Amygdala (tissue), 56 donors: ENCODE measurements at places on chromosomes 12 and 14.

DNA sequence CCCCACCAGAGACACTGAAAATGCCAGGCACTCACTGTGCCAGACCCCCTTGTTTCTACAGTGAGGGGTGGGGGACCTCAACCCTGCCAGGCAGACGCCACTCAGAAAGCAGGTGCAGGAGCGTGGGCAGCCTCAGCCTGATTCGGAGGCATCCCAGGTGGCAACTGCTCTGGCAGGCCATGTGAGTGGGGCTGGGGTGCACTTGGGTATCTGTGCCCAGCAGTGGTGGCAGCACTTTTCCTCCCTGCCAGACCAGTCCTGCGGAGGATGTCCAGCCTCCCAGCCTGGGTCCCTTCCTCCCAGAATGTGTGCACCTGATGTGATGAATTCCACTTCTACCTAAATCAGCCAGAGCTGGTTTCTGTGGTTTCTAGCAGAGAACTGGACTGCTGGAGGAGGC, 13.4 kb upstream of the TTC7B start:
- DNase-seq, result no peak

GRCh38 chr12:132074216-132074615, 69.9 kb downstream of the DDX51 start:
- DNase-seq, result no peak

DNA sequence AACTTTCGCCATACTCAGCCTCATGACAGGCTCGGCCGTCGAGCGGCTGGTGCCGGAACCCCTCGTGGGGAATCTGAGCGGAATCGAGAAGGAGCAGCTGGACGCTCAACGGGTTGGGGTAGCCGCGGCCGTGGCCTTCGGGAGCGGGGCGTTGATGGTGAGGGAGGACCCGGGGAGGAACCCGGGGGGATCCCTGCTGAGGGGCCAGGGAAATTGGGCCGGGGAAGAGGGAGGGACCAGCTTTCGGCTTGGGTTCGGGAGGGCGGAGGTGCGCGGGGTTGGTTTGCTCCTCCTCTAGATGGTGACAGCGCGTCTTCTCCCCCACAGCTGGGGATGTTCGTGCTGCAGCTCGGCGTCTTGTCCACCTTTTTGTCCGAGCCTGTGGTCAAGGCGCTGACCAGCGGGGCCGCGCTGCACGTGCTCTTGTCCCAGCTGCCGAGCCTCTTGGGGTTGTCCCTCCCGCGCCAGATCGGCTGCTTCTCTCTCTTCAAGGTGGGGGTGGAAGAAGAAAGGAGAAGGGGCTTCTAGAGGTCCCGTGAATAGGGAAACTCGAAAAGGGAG, 9.8 kb downstream of the ARHGEF25 start:
- no peak for DNase-seq

DNA sequence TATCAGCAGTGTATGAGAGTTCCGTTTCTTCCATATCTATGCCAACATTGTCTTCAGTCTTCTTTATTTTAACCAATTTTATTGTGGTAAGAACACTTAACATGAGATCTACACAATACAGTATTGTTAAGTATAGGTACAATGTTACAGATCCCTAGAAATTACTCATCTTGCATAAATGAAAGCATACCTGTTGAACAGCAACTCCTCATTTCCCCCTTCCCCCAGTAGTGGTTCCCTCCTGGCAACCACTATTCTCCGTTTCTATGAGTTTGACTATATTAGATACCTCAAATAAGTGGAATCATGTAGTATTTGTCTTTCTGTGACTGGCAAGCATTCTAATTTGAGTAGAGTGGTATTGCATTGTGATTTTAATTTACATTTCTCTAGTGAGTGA, 150.5 kb downstream of the CRADD start:
- DNase-seq, result no peak

GRCh38 chr14:101301011-101301410, 260.3 kb upstream of the DIO3 start:
- DNase-seq, result no peak

GRCh38 chr12:50246873-50247612, 36.3 kb downstream of the LIMA1 start:
- no peak for DNase-seq

- DNase-seq, result no peak
Observed at GRCh38 chr12:68259318-68259940, 6.0 kb upstream of the IL22 start.

GRCh38 chr14:73717266-73717665, 3.1 kb upstream of the PNMA1 start:
- DNase-seq, result no peak

DNA sequence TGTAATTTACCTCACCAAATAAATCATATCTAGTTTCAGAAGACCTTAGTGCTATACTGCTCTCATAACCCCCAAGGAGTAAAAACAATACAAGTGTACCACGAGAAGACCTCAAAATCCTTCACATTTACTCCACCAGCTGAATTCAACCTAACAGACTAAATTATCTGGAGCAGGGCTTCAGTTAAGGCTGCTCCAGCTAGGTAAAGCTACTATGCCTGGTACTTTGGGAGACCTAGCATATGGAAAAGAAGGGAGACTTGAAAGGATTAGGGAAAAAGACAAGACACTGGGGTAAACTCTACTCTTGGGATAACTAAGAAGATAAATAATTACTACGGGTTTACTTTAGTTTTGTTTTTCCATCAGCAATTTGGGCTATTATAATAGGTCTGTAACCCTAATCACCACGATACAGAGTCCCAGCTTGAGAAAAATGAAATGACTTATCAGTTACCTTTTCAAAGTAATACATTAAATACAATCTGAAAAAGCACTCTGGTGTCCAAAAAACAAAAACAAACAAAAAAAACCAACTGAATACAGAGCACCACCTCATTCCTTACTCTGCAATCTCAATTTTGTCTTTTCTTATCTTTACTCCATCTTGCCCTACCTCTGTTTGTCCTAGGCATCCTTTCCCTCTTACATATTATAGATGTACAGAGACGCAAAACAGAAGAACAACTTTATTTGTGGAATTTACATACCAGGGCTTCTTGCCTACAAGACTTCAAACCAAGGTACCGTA, 2.1 kb downstream of the EML5 start:
- no peak for DNase-seq

DNA sequence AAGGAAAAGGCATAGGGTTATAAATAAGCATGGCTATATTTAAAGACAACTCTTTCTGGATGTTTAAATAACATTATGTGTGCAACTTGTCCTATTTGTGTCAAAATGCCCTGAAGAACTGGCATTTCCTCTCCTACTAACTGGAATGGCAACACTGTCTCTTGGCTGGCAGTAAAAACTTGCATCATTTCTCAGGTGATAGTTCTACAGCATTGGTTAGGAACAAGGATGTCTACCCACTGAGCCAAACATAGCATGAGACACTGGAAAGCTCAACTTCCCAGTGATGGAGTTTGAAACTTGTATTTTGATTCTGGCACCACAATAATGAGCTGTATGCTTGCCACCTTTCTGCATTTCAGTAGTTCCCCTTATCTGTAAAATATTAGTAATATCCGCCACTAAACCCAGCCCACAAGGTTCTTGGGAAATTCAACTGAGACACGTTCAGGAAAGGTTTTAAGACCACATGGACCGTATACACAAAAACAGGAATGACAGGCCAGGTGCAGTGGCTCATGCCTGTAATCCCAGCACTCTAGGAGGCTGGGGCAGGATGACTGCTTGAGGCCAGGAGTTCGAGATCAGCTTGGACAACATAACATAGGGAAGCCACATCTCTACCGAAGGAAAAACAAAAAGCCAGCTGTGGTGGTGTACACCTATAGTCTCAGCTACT, 5.1 kb downstream of the SLC38A2 start:
- DNase-seq, result no peak

DNA sequence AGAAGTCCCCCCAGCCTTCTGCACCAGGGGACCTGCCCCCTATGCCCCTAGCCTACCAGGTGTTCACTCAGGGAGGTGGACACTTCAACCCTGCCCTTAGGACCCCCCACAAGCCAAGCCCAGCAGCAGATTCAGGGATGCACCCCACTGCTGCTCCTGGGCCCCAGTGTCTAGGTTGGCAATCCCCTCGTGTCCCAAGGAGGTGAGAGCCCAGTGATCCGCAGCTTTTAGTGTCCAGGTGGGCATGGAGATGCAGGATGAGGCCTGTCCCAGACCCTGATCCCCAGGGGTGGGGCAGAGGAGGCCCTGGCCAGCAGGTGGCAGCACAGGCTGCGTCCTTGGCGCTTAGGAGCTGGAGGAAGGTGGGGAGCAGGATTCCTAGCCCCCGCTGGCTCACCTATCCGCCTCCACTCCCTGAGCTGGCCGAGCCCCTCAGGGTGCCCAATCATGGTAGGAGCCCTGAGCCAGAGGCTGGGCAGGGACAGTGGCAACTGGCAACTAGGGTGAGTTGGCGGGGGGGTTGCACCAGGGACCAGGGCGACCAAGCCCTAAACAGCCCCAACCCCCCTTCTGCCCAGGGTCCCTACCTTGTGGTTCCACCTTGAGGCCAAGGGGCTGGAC, 4.1 kb downstream of the CKB start:
- DNase-seq, result no peak

DNA sequence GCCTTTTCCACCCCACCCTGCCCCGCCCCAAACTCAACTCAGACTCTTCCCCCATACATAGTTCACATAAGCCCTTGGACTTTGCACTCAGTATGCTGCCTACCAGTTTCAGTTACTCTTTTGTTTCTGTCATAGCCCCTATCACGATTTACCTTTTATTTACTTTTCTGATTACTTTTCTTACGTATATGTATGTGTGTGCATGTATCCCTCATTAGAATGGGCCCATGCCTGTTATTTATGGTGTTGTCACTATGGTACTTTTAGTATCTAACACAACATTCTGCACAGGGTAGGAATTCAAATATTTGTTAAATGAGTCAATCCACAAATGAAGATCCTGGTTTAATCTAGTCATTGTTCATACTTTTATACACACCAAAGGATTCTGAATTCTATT, 16.5 kb upstream of the LUM start:
- DNase-seq, result no peak

DNA sequence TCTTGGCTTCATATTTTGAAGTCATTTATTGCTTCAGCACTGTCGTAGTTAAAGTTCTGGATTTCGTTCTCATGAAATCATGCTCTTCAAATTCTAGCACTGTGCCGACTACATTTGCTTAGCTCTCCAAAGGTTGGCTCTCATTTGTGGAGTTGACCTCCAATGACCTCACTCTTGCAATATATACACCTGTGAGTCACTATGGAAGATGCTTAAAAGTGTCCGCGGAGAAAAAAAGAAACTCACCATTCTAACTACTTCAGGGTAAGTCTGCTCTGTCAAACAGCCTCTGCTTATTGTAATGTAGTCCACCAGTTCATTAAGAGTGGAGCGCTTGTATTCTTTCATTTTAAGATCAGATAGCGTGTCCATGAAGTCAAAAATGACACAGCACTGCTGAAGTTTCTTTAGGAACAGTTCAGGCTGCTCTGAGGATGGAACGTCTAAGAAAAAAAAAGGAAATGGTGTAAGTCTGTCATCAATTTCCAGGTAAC, 89.7 kb downstream of the PPP2R5E start:
- DNase-seq, result no peak

- no peak for DNase-seq
Observed at GRCh38 chr14:101185073-101185835, 281.7 kb upstream of the RTL1 start.

DNA sequence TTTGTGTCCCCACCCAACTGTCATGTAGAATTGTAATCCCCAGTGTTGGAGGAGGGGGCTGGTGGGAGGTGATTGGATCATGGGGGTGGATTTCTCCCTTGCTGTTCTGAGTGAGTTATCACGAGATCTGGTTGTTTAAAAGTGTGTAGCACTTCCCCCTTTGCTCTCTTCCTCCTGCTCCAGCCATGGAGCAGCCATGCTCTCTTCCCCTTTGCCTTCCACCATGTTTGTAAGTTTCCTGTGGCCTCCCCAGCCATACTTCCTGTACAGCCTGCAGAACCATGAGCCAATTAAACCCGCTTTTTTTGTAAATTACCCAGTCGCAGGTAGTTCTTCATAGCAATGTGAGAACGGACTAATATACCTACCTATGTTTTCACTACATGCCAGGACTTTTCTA, 2.6 kb upstream of the POC1B start:
- DNase-seq, result no peak

- no peak for DNase-seq
Observed at GRCh38 chr12:28424965-28425364, 234.7 kb downstream of the CCDC91 start.

GRCh38 chr12:34379142-34379541, 356.8 kb downstream of the ALG10 start:
- DNase-seq, result no peak

DNA sequence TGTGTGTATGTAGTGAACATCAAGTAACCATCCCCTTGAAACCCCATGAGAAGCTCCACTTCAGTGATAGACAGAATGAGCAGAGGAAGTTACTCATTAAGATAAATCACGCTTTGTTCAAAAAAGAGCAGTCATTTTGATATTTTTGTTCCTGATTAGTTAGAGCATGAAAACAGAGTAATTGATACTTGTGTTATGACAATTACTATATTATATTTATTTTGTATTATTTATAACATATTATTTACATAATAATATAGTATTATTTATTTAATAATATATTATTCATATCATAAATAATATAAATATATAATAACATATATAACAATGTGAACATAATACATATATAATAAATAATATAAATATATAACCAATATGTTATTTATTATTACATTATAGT, 580.9 kb downstream of the SOX5 start:
- DNase-seq, result no peak

GRCh38 chr14:75492832-75493591, 29.3 kb upstream of the BATF start:
- DNase-seq, result no peak

GRCh38 chr12:48903363-48903981, 21.8 kb downstream of the FKBP11 start:
- DNase-seq, result no peak

DNA sequence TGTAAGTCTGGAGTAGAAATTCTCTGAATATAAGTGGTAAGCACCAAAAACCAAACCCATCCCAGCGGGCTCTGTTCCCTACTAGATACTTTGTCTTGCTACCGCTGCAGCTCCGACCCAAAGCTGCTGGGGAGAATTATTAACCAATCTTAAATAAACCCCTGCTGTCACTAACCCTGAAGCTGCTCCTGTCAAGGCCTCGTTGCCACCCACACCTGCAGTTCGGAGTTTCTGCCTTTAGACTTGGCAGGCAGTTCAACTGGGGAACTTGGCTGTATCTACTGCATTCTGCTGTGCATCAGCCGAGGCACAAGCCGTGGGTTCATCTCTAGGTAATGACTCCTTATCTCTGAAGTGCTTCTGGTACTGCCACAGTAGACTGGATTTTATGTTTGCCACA, 55.5 kb downstream of the PPM1A start:
- DNase-seq, result no peak

DNA sequence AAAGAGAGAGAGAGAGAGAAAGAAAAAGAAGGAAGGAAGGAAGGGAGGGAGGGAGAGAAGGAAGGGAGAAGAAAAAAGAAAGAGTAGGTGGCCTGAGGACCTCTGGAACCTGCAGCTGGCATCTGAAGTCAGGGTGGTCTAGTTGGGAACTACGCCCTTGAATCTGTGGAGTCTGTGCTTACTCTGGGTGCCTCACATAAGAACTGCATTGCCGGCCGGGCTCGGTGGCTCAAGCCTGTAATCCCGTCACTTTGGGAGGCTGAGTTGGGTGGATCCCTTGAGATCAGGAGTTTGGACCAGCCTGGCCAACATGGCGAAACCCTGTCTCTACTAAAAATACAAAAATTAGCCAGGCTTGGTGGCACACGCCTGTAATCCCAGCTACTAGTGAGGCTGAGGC, 10.0 kb upstream of the NRDE2 start:
- DNase-seq, result no peak

GRCh38 chr14:74347097-74347794, 1.0 kb upstream of the VRTN start:
- no peak for DNase-seq

GRCh38 chr12:113674996-113675395, 203.3 kb upstream of the LHX5 start:
- DNase-seq, result no peak

- no peak for DNase-seq
Observed at GRCh38 chr12:118058881-118059280, 2.1 kb downstream of the WSB2 start.
